Left renal pelvis (tissue), 4 donors: ENCODE measurements at places on chromosomes 3 and 15. TPM values are rescaled to one million over a fixed set of nuclear protein-coding genes. Genes with fewer than 3 reads are reported as not detected.

KLF15 gene
- 15.8 TPM for polyA plus RNA-seq

DUOXA2 gene
- not detected for polyA plus RNA-seq

TMEM108 gene
- polyA plus RNA-seq, result 2.9 TPM

GRCh38 chr15:83046558-83047127, 20.4 kb downstream of the BTBD1 start:
- no peak for DNase-seq

DNA sequence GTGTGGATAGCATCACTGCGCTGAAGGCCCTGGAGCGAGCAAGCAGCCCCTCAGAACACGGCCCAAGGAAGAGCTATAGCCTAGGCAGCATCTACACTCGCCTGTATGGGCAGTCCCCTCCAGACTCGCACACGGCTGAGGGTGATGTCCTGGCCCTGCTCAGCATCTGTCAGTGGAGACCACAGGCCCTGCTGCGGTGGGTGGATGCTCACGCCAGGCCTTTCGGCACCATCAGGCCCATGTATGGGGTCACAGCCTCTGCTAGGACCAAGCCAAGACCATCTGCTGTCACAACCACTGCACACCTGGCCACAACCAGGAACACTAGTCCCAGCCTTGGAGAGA, 20.5 kb downstream of the ATRIP start:
- no peak for DNase-seq

GRCh38 chr3:196774848-196775422, 35.3 kb downstream of the PAK2 start:
- DNase-seq, result no peak

GRCh38 chr3:72397586-72397985, 450.7 kb downstream of the SHQ1 start:
- DNase-seq, result no peak

DNA sequence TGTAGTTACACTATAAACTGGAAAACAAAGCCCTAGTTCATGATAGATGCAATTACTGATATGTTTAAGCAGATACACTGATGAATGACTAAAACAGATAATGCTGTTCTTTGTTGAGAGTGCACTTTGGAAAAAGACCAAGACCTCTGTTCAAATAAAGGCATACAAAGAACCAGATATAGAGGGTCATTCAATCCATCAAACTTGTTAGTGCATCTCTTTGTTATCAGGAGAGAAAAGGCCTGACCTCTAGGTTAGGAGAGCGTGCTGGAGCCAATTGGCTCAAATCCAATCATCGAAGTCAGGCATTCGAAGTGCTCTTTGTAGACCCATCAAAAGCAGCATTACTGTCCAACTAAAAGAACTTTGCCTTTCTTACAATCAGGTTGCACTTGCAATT, 124.2 kb downstream of the TFG start:
- DNase-seq, result no peak

GRCh38 chr3:75180945-75181298, 483.2 kb upstream of the FRG2C start:
- DNase-seq, result no peak

GRCh38 chr3:22115581-22115980, 364.6 kb upstream of the ZNF385D start:
- no peak for DNase-seq

- DNase-seq, result no peak
Measured at GRCh38 chr15:70453238-70453637, 310.1 kb downstream of the UACA start.

- no peak for DNase-seq
Measured at GRCh38 chr3:177894081-177894728, 642.0 kb upstream of the KCNMB2 start.

DNA sequence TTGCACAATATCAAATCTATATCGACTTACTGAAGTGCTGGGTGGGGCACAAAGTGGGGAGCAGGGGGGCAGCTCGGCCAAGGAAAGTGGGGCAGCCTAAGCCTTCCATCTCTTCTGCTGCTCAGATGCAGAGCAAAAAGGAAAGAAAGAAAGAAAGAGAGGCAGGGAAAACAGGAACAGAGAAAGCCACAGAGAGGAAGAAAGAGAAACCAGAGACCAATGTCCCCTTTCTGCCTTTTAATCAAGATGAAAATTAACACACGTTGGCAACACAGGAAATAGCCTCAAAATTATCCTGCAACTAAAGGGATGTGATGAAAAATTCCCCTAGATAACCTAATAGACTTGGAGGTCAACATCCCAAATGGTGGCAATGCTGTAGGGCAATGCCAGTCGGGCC, 72.2 kb upstream of the RAD18 start:
- DNase-seq, result no peak

DNA sequence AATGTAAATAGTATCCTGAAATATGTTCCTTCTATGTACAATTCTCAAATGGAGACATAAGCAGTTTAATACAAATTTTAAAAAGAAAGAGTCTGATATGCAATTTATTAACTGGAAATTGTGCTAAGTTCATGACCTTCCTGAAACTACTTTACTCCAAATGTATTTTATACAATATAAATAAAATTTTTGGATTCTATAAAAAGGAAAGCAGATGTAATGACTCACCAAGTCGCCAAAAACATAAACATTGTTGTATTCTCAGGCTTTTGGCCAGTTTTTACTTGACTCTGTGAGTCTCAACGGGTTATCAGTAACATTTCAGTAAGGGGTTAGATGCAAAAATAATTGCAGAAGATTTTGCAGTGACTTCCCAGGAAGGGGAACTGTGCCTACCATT, 948.2 kb downstream of the EPHA3 start:
- no peak for DNase-seq

- DNase-seq, result no peak
Measured at GRCh38 chr3:135082706-135083105, 287.6 kb downstream of the EPHB1 start.
